ENCODE measurements at places on chromosomes 13 and 19.

- no peak for DNase-seq
Observed at GRCh38 chr13:47726394-47726793, 274.7 kb downstream of the SUCLA2 start.

DNA sequence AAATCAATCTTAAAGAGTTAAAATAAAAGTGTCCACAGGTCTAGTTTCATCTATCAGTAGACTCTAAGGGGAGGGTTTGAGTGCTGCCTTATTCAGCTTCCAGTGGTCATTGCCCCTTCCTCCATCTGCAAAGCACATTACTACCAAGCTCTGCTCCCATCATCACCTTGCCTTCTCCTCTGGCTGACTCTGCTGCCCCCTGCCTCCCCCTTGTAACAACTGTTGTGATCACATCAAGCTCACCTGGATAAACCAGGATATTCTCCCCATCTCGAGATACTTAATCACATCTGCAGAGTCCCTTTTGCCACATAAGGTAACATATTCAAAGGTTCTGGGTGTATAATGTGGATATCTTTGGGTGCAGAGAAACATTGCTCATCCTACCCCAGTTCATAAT, 43.3 kb upstream of the GPC6 start:
- DNase-seq, result no peak

- DNase-seq, result peak; percentile 6
Observed at GRCh38 chr13:100892981-100893380, 218.4 kb upstream of the TMTC4 start.

GRCh38 chr13:31885994-31886393, 145.6 kb upstream of the FRY start:
- no peak for DNase-seq

- DNase-seq, result no peak
Observed at GRCh38 chr13:39930544-39931444, 275.3 kb downstream of the COG6 start.

DNA sequence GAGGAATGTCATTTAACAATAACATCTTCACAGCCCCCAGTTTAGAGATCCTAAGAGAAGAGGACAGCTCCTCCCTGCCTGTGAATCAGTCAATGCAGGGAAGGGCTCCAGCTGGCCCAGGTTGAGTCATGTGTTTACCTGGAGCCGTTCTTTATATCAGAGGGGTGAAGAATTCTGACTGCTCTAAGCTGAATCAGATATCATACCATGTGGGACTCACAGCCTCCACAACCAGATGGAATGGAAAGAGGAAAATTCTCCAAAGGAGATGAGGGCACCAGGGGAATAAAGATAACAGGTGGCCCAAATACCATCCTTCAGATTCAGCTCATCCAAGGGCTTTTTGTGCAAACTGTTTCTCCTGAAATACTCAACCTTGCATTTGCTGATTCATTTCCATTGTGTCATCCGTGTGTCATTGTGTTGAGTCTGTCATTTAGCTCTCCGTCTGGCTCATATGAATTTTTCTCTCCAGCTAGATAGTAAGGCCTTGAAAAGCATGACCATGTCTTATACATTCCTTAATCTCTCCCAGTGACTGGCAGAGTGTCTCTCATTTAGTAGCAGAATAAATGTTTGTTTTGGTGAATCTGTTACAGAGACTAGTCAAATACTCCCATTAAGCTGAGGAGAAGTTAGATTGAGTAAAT, 217.9 kb downstream of the RFC3 start:
- DNase-seq, result no peak

- DNase-seq, result no peak
Observed at GRCh38 chr13:76646946-76647345, 239.3 kb downstream of the KCTD12 start.

DNA sequence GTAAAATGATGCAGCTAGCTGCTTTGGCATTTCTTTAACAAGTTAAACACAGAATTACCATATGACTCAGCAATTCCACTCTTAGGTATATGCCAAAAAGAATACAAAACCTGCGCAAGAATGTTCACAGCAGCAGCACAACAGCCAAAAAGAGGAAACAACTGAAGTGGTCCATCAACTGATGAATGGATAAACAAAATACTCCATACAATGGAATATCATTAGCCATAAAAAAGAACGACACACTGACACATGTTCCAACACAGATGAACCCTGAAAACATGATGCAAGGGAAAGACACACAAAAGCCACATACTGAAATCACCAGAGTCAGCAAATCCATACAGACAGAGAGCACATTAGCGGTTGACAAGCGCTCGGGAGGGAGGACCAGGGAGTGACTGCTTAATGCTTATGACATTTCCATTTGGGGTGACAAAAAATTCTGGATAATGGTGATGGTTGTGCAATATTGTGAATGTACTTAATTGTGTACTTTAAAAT, 3.0 kb downstream of the PCID2 start:
- DNase-seq, result no peak

DNA sequence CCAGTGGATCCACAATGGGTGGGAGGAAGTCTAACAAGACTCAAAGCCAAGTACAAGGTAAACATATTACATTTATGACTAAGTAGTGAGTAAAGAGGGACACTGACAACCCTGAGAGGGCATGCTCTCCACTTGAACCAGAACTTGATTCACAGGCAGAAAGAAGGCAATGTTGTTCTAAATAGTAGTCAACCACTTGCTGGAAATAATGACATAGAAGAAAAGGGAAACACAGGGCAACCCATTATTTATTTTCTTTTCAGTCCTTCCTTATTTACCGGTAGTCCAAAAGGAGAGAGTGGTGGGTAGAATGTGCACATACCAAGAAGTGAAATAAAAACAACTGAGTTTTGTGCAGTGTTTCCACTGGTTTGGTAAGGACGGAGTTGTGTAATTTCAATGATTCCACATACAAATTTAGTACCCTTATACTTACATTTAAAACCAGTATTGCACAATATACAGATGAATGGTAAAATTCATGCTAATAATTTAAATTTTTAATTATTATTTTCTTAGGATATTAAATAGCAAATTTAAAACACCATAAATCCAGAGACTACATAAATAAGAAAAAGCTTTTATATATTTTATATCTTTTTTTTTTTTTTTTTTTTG, 65.9 kb downstream of the ENOX1 start:
- no peak for DNase-seq

DNA sequence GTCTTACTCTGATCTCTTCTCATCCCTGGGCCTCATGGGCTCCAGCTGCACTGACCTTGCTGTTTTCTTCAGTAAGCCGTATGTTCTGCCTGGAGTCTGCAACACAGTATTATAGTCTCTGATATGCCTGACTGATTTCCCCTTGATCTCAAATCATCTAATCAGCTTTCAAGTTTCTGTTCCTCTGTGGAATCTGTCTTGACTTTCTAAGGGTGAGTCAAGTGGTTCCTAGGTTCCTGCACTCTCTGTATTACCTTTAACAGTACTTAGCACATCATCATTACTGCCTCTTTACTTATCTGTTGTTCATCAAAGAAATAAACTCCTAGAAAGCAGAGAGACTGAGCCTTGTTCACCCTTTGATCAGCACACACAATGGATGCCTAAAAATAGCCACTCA, 350.7 kb downstream of the LMO7 start:
- no peak for DNase-seq

- DNase-seq, result no peak
Observed at GRCh38 chr19:8702350-8702749, 3.8 kb upstream of the ACTL9 start.

DNA sequence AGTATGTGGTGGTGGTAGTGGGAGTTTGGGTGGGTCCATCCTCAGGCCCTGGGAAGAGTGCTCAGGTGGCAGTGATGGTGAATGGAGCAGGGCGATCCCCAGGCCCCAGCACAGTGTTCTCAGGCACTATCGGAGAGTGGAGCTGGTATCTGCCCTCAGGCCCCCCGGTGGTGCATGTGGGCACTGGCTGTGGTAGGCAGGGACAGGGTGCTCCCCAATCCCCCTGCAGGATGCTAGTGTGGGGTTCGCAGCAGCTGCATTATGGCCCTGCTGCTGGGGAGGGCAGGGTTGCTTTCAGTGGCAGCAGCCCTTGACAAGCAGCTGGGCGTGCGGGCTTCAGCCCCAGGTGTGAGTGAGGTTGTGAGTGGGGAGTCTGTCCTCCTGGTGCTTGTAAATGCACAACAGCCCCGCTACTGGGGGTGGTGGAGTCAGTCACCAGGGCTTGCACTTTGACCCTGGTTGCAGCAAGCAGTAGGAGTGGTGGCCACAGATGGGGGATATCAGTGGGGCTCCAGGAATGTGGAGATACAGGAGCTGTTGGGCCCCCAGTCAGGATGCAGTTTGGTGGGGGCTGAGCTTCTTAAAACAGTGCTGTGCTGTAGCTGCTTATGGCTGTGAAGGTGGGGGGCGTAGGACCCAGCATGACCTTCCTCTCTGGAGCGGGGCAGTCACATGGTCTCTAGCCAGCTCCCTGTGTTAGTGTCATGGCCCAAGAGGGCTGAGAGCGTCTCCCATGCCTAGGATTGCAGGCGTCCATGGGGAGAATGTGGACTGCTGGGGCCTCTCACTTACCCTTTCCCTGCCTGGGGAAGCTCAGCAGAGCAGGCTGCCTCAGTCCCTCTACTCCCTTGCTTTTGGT, 38.7 kb upstream of the ARHGEF7 start:
- DNase-seq, result no peak

- no peak for DNase-seq
Observed at GRCh38 chr13:78465250-78465649, 138.1 kb downstream of the POU4F1 start.

GRCh38 chr13:27406178-27406939, 18.1 kb upstream of the GTF3A start:
- DNase-seq, result no peak

DNA sequence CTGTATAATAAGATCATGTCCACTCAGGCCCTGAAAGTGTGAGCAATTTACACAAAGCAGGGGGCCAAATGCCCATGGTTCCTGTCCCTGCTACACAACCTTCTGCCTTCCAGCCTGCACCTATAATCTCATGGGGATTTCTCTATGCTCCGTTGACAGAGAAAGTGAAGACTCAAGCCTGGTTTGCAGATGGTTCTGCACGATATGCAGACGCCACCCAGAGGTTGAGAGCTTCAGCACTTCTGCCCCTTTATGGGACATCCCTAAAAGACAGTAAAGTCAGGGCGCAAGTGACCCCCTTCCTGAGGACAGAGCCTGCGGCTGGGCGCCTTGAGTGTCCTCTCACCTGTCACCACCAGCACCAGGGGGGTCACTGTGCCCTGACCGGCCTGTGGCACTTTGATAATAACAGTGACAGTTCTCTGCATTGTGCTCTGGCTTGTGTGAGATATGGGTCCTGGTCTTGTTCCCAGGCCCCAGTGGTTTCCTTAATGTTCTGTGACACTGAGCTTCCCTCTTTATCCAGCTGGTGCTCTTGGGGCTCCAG, 15.1 kb downstream of the LILRA5 start:
- no peak for DNase-seq

- DNase-seq, result no peak
Observed at GRCh38 chr13:32883474-32883873, 132.7 kb upstream of the KL start.

DNA sequence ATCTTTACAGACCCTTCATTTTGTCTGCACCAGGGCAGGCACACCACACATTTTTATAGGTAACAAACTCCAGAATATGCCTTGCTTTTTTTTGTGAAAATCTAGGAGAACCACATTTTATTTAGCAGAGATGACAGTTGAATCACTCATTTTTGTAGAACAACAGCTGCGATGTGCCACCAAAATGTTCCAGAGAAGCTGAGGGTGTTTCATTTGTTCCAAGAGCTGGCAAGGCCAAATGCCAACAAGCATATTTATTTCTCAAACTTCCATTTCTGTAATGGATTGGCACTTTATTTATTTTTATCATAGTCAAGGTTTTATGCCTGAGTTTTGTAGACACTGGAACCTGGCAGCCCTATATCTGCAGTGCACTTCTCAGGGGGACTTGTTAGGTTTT, 10.4 kb downstream of the OLFM4 start:
- no peak for DNase-seq

GRCh38 chr13:20796791-20797508, 23.2 kb upstream of the EEF1AKMT1 start:
- no peak for DNase-seq

- DNase-seq, result no peak
Observed at GRCh38 chr13:30107521-30108136, 199.7 kb downstream of the KATNAL1 start.

DNA sequence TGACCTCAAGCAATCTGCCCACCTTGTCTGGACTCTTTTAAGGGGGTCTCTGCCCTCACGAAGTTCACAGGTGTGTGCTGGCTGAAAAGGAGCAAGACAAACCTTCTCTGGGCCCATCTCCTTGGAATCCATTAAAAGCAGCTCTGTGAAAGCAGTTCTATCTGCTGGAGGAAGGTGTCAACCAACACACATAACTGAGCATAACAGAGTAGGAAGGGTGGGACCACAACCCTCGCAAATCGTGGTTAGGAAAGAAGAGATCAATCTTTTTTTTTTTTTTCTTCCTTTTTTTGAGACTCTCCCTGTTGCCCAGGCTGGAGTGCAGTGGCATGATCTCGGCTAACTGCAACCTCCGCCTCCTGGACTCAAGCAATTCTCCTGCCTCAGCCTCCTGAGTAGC, 1.4 kb downstream of the SUGP2 start:
- DNase-seq, result no peak

GRCh38 chr19:16569609-16570320, 2.5 kb downstream of the SLC35E1 start:
- no peak for DNase-seq

GRCh38 chr13:56720841-56721240, 419.9 kb upstream of the PRR20A start:
- DNase-seq, result no peak

DNA sequence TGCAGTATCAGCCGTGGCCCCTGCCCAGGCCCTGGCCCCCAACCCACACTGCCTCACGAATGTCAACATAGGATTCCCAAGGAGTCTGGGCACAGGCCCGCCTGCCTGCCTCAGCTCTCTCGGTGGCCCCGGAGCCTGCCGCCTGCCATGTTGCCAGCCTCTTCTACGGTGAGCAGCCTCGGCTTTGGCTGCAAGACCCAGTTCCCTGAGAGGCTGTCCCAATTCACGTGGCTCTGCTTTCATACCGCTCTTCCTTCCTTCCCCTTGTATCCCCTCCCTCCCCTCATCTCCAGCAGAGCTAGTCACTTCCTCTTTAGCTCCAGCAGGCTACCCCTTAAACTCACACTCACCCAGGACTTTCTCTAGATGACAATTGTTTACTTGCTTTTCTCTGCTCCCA, 42.7 kb downstream of the SERP2 start:
- no peak for DNase-seq

GRCh38 chr19:19053508-19054314, 10.1 kb upstream of the SLC25A42 start:
- peak; percentile 14 for DNase-seq

GRCh38 chr19:4554717-4555116, 4.8 kb downstream of the SEMA6B start:
- DNase-seq, result no peak

- no peak for DNase-seq
Observed at GRCh38 chr13:39016087-39016486, 21.8 kb downstream of the PROSER1 start.

- no peak for DNase-seq
Observed at GRCh38 chr13:93339550-93339949, 112.9 kb downstream of the GPC6 start.

DNA sequence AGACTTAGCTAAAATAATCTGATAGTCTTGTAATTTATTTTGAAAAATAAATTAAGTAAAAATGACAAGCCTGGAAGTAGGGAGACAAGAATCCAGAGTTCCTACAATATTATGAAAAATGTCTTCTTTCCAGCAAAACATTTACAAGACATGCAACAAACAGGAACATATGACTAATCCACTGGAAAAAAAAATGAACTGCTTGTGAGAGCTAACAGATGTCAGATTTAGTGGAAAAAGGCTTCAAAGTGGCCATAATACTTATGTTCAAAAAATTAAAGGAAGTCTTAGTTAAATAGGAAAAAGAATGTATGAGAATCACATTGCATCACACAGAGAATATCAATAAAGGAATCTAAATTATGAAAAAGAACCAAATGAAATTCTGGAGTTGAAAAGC, 2082.0 kb upstream of the PCDH20 start:
- no peak for DNase-seq

Data from substantia nigra (tissue), 51 donors.